Head of caudate nucleus (tissue), 42 donors: ENCODE measurements at places on chromosomes 16 and 17.

GRCh38 chr17:42135664-42136653, 13.4 kb downstream of the HSPB9 start:
- no peak for DNase-seq

GRCh38 chr17:40932608-40933007, 4.8 kb downstream of the KRT23 start:
- DNase-seq, result no peak

DNA sequence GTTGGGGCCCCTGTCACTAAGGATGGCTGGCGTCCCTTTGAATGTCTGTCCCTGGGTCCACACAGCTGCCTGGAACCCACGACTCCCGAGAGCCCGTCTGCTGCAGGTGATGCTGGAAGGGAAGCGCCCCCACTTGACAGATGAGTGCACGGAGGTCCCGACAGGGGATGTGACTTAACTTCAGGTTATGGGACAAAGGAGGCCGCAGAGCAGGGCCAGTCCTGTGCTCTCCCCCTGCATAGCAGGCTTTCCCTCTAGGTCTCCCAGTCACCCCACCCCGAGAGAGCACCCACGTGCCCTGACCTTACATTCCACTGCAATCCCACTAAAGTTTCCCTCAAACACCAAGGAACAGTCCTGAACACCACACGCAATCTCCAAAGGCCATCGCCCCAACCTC, 6.0 kb upstream of the RCVRN start:
- no peak for DNase-seq

GRCh38 chr16:66847533-66848067, 3.4 kb downstream of the CA7 start:
- no peak for DNase-seq

DNA sequence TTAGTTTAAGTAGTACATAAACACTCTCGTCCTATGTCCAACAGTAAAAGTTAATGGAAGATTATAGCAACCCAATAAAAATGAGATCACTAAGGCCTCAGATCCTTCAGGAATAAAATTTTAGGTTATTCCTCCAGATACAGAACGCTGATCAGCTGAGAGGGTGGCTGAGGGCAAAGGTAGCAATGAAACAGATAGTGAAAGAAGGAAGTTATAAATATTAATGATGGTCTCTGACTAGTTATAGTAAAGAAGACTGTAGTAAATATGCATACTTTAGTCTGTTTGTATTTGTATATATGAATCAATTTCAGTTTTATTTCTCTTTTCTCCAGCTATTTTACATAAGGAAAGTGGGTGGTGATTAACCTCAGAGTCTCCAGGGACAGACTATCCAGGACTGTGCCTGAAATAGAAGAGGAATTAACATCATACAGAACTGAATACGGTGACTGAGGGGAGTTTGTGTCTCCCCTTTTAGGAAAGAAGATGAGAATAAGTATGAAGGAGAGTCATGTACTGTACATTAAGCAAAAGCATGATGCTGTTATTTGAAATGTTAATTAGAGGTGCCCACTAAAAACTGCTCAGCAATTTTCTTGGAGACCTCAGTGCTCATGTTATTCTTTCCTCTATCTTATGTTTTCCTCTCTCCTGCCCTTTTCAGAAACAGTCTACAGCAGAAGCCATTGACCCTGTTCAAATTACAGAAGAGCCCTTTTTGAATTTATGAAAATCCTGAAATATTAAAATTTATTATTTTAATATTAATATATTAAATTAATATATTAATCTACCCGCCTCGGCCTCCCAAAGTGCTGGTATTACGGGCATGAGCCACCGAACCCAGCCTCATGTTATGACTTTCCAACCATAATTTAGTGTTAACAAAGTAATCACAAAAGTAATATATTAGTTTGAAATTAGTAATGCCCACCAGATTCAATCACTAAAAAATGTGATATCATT, 36.5 kb upstream of the DHRS7B start:
- no peak for DNase-seq

DNA sequence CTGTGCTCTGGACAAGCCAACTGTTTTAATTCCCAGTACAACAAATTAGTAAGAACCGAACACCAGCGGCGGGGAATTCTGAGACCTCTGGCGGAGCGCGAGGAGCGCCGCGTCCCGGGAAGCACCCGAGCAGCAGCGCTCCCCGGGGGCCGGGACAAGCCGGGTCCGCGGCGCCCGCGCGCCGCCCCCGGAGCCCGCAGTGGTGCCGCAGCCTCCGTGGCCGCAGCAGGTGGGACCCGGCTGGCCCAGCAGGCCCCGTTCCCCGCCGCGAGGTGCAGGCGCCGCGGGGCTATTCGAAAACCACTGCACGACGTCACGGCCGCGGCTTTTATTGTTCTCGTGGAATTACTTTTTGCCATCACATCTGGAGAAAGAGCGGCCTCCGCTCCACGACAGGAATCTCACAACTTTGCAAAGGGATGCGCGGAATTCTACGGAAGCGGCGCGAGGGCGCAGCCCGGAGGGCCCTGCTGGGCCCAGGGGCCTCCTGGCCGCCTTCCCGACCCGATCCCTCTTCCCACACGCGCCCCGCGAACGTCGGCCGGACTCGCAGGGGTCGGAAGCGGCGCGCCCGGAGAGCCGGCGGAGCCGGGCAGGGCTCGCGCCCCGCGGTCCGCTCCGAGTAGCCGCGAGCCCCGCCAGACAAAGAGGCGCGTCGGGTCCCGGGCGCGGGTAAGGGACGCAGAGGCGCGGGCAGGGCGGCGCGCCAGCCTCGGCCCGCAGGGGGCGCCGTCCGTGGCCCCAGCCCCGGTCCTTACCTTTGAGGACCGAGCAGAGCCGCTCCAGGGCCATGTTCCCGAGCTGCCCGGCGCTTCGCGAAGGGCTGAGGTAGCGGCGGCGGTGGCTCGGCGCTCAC, 696 bp downstream of the NETO2 start:
- DNase-seq, result peak; percentile 72

GRCh38 chr16:56912746-56913708, 18.9 kb upstream of the HERPUD1 start:
- DNase-seq, result no peak
